ENCODE measurements at places on chromosomes 5 and 9. TPM values are rescaled to one million over a fixed set of nuclear protein-coding genes. Genes with fewer than 3 reads are reported as not detected.

- no peak for DNase-seq
Measured at GRCh38 chr9:75788006-75788634, 102.4 kb upstream of the PCSK5 start.

NXNL2 gene
- total RNA-seq, result 1.9 TPM

OR1Q1 gene
- total RNA-seq, result not detected

ZNF883 gene
- 2.9 TPM for total RNA-seq

GRCh38 chr5:22787398-22787797 lies 65.7 kb downstream of the CDH12 start:
- DNase-seq, result no peak

PRLR gene
- total RNA-seq, result 9.7 TPM

DNA sequence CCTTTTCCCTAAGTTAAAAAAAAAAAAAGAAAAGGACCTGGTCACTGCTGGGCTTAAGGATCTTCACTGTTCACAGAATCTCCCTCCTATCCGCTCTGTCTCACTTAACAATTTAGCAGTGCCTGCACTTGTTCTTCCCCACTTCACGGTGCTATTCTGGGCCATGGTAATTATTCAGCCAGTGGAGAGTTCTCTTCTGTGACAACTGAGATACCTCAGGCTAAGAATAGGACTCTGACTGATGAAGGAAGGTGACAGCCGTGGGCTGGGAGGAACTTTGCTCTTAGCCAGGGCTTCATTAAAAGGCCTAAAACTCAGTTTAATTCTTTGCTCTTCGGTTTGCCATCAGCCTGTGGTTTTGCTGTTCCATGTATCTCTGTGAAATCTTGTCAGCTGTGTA lies 51.9 kb upstream of the ENTREP1 start:
- DNase-seq, result no peak

DNA sequence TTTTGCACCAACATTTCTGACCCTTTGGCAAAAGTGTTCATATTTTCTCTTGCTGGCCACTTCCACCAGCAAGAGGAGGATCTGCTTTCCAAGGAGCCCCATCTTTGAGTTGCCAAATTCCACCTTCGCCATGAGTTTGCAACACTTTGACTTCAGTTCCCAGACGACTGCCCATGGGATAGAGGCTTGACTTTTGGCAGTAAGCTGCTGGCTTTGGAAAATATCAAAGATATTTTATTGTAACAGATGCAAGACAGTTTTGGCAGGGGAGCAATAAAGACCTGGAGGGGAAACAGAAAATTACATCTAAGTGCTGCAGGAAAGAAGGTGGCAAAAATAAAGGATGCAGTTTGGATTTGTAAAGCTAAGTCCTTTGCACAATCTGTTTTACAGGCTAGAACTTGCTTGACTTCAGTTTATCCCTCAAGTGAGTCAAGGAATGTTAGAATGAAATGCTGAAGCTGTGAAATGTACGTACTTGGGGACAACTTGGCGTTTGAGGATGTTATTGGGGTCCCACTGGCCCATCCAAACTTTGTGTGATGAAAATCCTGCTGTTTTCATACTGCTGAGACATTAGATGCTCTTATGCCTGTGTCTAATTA lies 232.9 kb downstream of the GOLPH3 start:
- DNase-seq, result no peak

SOX30 gene
- total RNA-seq, result not detected

DNA sequence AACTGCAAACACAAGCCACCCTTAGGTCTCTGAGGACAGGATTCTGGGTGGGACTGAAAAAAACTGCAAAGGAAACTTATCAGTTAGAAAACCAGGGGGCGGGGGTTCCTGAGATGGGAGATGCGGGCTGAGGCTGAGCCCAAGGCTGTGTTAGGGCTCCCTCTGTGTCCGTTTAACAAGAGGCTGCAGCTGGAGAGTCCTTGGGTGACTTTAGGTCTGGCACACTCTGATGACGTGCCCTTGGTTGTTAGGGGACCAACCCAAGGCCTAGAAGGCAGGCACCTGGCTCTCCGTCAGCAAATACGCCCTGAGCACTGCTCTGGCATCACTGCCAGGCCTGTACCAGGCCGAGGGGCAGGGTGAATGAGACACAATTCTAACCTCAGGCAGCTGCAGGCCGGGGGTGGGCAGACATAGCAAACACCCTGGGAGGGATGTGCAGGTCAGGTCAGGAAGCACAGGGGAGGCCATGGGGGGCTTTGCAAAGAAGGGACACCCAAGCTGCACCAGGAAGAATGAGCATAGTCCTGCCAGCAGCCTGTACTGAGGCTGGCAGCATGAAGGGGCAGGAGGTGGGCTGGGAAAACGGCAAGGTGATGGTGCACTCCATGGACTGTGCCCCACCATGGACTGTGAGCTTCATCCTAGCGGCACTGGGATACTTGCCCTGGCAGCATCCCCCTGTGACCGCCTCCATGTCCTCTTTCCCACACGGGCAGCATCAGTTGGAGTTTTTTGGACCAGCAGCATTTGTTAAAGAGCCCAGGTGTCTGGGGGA lies 137.9 kb downstream of the GABBR2 start:
- DNase-seq, result no peak

DNA sequence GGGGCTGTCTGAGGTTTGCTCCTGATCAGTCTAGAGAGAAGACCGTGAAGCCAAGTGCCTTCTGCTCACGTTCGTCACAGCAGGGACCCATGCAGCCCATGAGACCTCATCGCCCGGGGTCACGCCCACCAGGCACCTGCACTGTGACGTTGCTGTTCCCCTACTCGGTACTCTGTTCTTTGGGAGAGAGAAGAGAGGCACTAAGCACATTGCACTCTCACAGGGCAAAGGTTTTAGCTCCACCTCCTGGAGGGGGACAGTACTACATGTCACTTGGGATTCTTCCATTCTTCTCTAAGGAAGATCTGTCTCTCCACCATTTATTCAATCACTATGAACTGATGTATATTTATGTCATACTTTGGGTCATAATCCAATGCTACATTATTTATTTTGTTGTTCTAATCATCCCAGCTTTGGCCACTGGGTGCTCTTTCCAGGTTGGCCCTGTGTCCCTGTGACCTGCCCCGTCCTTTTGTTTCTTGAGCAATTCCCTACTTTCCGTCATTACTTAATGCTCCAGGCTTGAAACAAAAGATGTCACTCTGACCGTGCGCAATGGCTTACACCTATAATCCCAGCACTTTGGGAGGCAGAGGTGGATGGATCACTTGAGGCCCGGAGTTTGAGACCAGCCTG lies 31.4 kb upstream of the BRD3 start:
- DNase-seq, result no peak

LHX3 gene
- not detected for total RNA-seq

GRCh38 chr9:80501635-80502034 lies 929.9 kb downstream of the TLE4 start:
- DNase-seq, result no peak

SLC34A3 gene
- total RNA-seq, result not detected

DNA sequence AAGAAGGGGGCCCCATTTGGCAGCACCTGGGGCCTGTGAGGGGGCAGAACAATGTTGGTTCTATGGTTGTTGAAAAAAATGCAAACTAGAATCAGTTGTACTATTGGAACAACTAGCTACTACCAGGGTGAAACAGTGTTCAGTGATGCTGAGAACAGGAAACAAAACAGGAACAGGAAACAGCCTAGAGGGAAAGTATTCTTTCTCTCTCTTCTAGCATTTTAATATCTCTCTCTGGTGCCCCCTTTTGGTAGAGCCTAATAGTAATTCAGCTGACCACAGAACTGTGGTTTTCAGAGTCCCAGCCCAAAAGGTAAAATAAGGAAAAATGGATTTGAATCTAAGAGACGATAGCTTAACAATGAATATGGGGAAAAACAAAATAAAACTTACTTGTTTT lies 138.0 kb upstream of the KCNN2 start:
- DNase-seq, result no peak

DNA sequence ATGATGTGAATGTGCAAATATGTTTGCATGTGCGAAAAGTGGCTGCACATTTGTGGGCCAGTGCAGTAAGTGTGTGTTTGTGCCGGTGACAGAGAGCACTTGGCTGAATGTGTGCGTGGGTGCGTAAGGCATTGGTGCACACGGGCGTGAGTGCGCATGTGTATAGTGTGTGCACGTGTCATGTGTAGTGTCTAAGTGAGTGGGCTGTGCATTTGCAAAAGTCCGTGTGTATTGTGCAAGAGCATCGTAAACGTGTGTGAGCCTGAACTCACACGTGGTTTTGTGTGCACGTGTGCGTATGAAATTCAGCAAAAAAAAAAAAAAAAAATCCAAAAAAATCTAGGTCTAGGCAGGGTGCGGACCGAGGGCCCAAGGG lies 6.5 kb upstream of the EBF1 start:
- DNase-seq, result no peak

- no peak for DNase-seq
Measured at GRCh38 chr9:132244582-132245455, 83.0 kb downstream of the NTNG2 start.

DNA sequence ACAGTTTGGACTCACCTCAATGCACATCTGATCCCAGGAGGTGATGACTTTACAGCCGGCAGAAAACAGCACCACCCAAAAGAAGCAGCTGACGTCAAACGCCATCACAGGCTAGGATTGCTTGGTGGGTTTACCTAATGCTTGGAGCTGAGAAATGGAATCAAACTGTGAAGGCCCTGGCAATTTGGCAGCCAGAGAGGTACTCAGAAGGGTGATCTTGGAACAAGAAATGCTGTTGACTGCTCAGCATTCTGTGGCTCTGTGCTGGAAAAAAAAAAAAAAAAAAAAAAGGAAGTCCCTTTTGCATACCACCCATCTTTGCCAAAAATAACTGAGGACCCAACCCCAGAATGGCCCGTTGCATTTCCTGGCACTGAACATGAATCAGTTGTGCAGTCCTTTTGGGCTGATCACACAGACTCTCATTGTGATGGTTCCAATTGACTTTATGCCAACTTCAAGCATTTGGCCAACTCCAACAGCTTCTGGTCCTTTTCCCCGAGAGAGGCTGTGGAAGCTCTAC lies at the start of gene CD180:
Gene CD180, minus strand, starts transcription at position 263 of the 523 bp plus-strand sequence. Its CDS starts 158 bp downstream, at position 105.
- DNase-seq, result no peak

GRM6 gene
- not detected for total RNA-seq

DNA sequence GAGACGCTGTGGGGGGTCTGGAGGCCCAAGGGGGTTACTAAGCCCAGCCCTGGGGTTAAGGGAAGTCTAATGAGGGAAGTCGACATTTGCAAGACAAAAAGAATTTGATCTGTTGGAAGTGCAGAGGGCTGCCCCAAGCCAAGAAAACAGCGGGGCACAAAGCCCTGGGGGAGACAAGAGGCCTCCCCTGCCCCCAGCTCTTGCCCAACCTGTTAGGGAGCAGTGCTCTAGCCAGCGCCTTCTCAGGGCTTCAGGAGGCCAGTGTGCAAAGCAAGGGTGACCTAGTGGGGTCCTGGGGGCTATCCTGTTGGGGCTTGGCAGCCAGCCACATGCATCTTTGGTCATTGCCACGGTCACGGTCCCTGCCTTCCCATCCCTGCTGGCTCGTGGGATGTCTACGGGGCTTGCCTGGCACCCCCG lies 25.2 kb downstream of the GFI1B start:
- DNase-seq, result no peak

- DNase-seq, result no peak
Measured at GRCh38 chr5:71475788-71476384, 20.4 kb downstream of the BDP1 start.

BTNL9 gene
- total RNA-seq, result 7.0 TPM

- no peak for DNase-seq
Measured at GRCh38 chr5:83009408-83009807, 67.8 kb downstream of the TMEM167A start.

- DNase-seq, result no peak
Measured at GRCh38 chr5:72167804-72168203, 60.5 kb downstream of the MAP1B start.

GRCh38 chr9:134317790-134318414 lies 8.4 kb upstream of the RXRA start:
- no peak for DNase-seq

DNA sequence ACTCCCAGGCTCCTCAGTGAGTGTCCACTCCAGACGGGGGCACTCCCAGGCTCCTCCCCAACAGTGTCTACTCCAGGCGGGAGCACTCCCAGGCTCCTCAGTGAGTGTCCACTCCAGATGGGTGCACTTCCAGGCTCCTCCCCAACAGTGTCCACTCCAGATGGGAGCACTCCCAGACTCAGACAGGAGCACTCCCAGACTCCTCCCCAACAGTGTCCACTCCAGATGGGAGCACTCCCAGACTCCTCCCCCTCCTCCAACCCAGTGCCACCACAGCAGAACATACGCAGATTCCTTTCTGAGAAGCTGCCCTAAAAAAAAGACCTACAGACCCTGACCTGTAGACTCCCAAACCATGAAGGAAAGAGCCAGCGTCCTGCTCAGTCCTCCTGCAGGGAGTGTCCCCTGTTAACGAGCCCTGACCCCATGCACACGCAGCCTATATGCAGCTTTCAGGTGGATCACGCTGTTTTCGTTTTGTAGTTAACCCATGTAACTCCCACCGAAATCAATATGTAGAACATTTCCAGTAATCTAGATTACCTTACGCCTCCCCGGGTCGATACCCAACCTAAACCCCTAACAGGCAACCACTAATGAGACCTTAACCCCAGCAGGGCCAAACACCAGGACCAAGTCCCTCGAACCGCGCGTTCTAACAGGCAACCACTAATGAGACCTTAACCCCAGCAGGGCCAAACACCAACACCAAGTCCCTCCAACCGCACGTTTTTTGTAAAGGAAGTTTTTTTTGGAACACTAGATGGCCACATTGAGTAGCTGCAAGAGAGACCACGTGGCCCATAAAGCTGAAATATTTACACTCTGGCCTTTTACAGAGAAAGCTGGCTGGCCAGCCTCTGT lies 15.7 kb downstream of the PNPLA7 start:
- DNase-seq, result peak; percentile 48

GRCh38 chr5:135395866-135396265 lies 3.2 kb downstream of the MACROH2A1 start:
- DNase-seq, result no peak

DNA sequence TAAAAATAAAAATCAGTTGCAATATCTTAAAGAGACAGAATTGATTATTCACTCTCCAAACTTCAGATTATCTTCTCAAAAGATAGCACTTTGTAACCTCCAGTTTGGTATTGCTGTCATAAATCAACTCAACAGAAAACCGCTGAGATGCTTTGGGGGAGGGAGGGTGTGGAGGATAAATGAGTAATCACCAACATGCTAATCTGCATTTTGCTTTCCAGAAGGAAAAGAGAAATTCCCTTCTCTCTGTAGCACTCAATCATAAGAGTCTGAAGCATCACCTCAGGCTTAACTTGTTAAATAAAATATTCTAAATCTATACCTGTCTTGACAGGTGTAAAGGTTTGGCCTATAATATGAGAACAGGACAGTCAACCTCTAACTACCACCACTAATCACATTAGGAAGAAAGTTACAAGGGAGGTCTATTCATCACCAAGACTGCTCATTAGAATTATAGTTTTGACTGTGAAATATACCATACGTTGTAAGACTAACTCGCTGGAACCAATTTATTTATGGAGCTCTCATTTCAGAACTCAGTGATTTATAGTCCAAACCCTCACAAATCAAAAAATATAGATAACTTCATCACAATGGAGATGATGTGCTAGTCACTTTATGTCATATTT lies 89.0 kb downstream of the PIK3R1 start:
- no peak for DNase-seq

DNA sequence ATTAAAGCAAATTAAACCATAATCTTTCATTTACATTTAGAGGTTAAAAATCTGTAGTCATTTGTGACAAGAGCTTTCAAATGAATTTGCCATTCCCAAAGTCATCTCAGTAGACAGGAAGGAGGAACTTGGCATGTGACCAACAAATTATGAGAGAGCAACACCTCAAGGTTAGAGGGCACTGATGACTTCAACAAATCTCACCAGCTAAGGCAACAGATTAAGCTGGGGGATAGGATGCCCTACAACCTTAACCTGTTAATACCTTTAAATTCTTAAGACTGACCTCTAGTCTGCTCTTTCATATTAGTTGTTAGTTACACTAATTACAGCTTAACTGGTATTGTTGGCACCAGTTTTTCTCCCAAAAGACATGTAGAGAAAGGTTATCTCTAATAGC lies 18.4 kb downstream of the POU5F2 start:
- DNase-seq, result no peak
